Left kidney (tissue), 8 donors: ENCODE measurements at places on chromosomes 7 and 10.

DNA sequence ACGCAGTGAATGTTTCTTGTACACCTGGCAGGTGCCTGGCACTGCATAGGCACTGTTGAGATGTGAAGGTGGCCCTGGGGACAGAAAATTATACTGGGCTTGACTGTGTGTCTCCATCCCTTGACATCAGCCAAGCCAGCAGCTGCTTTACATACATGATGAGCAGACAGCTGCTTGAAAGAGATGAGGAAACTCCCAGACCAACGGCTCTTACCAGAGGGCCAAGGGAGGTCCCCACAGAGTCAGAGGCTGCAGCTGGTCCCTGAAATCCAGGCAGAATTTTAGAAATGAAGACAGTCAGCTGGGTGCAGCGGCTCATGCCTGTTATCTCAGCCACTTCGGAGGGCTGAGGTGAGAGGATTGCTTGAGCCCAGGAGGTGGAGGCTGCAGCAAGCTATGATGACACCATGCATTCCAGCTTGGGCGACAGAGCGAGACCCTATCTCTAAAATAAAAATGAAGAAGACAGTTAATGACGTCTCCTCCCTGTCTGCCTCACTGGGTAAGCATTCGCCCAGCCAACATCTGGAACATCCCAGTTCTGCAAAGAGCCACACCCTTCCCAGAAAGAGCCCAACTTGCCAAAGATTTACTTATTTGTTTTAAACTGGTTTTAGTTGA is 17.6 kb downstream of the LIMK1 start:
- no peak for DNase-seq

DNA sequence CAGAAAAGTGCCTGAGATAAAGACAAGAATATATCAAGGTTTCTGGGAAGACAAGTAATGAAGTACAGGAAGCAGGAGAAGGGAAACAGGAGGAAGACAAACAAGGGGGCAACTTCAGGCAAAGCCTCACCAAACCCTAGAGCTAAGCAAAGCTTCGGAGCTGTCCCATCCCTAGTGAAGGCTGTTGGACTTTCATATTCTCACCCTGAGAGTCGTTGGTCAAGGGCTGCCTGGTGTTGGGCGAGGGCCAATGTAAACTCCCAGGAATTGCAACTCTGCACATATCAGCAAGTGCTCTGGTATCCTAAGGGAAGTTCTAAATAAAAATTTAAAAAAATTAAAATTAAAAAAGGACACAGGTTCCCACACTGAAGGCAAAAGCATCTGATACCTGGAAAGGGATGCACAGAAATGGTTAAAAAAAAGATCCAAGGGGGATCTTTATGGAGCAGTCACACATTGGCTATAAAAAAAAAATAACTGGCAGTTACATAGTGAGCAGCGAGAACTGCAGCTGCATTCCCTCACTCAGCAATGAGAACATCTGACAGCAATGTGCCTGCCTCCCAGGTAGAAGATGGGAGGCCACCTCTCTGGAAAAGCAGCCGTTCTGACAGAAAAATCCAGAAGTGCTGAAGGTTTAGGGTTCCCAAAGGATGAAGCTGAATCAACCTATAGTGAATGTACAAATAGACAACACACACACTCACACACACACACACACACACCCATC is 304.7 kb downstream of the WDR11 start:
- DNase-seq = no peak

DNA sequence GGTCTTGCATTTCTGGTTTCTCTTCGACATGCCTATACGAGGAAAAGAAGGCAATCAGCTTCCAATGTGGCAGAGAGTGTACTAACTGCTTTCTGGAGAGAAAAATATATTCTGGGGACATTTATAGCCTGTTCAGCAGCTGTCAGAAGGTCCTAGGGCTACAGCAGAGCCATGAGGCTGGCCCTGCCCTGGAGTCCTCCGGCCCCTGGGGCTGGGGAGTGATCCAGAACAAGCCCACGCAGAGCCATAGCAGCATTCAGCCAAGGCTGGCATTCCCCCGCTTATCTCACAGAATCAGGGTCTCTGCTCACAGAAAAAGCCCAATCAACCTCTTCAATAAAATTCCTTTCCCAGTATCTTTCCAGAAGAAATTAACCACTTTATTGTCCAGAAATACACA is 48.9 kb downstream of the FZD1 start:
- DNase-seq = no peak

DNA sequence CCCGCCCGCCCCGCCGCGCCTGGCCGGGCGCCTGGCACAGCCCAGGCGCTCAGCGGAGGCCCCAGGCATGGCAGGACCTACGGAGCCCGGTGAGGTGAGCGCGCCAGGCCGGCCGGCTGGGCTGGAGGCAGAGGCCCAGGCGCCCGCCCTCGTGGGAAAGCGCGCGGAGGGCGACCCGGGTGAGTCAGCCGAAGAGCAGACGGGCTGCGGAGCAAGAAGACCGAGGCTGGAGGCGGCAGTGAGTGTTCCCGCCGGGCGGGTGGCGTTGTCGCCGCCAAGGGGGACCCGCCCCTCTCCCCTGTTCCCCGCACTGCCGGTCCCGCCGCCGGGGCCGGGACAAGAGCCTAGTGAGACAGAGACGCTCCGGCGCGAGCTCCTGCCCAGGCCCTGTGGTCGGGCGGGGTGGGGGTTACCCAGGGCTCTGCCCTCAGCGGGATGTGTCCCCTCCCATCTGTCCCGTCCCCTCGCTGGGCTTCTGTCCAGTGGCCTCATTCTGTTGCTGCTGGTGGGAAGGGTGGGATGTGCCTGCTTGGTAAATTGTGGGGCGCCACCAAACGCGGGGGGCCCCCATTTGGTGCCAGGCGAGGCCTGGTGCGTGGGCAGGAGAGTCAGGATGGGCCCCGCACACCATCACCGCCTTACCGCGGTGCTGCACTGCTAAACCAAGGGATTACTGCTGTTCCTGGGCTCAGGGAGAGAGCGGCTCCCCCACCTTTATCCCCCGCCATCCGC is 17.0 kb upstream of the NODAL start:
- DNase-seq = no peak

- DNase-seq = peak; percentile 21
Measured at GRCh38 chr7:56007167-56007652, 42.8 kb downstream of the NIPSNAP2 start.

DNA sequence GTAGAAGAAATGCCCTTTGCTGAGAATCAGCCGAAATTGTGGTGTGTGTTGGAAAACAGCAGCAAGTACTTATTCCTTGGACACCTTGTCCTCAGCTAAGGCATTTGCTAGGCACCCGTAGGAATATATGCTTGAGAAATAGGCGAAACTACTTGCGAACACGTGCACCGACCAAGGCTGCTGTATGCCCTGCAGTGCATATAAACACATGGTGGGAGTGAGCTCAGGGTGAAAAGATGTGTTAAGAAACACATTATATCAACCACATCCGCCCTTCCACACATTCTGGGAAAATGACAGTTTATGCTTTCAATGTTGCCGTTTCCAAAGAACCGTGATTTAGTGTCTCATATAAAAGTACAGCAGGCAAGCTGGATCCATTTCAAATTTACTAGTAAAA is 199.2 kb downstream of the JCAD start:
- no peak for DNase-seq

- no peak for DNase-seq
Measured at GRCh38 chr7:156152390-156152789, 340.1 kb upstream of the SHH start.

DNA sequence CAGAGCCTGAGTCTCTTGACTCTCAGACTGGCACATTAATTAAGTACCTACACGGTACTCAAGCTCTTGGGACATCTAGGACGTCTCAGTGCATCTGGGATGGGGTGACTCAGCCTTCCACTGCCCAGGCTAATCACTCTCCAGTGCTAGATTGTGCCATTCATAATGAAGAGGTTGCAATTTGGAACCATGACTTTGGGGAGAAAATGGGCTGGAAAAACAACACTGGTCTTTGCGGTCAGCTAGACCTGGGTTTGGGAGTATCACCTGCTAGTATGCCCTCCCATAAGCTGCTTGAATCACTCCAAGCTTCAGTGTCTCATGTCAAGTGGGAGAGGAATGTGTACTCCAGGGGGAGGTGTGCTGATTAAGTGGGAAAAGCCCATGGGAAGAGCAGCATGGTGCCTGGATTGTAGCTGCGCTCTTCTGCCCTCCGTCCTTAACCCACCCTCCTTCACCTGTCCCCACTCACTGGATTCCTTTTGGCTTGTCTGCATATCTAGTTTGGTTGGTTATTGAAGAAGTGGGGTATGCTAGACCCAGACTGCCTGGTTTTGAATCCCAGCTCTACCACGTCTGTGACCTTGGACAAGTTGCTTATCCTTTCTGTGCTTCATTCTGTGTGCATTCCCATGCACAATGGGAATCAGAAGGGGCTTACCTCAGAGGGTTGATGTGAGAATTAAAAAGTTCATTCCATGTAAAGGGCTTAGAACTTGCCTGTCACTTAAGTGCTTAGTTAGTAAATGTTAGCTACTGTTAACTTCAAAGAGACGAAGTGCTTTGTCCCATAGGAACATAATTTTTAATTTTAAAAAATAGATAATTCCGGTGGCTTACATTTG is 3.8 kb downstream of the NFE2L3 start:
- no peak for DNase-seq

DNA sequence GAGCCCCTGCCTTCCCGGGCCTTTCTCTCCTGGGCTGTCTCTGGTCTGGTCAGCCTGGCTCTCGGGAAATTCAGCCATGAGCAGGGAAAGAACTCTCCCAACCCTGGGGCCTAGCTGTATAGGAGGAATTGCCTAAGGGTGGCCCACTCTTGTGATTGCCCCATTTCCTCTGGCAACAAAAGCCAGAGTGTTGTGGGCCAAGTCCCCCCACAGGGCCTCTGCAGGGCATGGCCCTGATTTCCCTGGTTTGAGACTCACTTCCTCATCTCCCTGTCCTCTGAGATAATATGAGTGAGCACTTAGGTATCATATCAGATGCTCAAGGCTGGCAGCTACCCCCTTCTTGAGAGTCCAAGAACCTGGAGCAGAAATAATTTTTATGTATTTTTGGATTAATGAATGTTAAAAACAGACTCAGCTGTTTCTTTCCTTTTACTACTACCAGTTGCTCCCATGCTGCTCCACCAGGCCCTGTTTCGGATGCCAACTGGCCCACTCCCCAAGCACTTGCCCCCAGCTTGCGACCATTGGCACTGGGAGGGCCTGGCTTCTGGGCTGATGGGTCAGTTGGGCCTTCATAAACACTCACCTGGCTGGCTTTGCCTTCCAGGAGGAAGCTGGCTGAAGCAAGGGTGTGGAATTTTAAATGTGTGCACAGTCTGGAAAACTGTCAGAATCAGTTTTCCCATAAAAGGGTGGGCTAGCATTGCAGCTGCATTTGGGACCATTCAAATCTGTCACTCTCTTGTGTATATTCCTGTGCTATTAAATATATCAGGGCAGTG is 11.4 kb downstream of the IRF5 start:
- DNase-seq = no peak

DNA sequence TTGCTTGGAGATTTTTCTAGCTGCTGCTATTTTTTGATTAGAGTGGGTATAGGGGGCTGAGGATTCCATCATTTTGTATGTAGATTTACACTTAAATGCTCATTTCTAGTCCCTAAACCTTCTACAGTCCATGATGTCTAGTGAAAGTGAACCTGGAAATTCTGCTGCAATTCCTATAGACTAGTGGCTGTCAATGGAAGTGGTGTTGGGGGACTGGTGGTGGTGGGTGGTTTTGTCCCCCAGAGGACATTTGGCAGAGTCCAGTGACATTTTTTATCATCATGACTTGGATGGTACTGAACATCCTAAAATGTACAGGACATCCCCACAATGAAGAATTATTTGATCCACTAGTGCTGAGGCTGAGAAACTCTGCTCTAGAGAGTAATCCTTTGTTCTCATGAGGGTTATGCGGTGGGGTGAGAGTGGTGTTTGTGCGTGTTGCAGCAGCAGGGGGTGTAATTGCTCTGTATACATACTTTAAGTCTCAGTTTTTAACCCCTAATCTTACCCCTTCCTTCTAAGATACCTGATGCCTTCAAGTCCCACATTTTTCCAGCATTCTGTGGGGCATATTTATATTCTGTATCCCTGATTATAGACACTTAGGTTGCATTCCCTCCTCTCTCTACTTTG is 35.0 kb downstream of the KIF11 start:
- DNase-seq = no peak

DNA sequence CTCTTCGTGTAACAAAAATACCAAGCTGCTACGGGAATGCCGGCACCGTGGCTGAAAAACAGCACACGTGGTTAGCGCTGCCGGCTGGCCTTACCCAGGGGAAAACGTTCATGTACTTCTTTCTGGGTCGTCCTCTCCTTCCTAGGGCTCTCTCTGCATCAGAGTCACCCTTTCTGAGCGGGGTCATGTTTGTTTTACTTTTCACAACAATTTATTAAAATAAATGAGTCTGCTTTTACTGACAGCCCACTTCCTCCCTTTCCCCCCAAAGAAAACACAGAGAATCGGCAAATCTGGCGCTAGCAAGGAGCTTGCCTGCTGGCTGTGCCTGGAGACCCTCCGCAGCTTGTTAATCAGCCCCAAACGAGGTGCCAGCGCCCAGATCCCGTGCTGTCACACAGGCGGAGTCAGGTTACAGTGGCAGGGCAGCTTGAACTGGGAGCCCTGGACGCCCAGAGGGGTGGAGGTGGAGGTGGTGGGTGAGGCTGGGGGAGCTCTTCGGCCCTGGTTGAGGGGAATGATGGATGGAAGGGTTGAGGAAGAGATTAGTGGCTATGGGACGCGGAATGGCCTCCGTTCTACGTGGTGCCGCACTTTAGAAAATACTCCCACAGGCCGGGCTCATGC is 162.2 kb upstream of the TNS3 start:
- DNase-seq = no peak

DNA sequence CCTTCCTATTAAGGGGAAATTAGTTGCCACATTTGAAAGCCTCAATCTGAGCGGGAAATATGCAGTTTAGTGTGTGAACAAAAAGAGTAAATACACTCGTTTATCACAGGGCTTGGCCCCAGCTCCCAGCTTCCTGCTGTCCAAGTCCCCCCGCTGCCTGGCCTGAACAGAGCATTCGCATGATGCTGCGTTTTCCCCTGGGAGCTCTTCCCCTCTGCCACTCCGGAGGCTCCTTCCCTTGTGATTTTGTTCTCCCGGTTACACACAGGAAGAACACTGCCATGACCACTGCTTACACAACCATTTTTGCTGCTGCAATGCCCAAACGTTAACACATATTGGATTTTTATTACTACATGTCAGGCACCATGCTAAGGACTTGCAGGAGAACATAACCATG is 120.7 kb upstream of the ADARB2 start:
- DNase-seq = no peak

DNA sequence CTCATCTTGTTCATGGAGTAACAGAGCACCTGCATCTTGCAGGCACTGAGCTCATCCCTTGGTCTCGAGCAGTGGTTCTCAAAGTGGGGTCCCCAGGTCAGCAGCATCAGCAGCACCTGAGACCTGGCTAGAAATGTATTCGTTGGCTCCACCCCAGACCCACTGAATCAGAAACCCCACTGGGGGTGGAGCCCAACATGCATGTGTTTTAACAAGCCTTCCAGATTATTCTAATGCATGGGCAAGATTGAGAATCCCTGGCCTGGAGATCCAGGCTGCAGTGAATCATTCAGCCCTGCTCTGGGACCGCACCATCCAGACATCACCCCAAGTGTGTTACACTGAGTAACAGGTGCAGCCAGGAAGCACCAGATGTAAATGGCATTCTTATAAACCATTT is 85.1 kb upstream of the PPIF start:
- no peak for DNase-seq
